ENCODE measurements at places on chromosomes 11 and 22.

DNA sequence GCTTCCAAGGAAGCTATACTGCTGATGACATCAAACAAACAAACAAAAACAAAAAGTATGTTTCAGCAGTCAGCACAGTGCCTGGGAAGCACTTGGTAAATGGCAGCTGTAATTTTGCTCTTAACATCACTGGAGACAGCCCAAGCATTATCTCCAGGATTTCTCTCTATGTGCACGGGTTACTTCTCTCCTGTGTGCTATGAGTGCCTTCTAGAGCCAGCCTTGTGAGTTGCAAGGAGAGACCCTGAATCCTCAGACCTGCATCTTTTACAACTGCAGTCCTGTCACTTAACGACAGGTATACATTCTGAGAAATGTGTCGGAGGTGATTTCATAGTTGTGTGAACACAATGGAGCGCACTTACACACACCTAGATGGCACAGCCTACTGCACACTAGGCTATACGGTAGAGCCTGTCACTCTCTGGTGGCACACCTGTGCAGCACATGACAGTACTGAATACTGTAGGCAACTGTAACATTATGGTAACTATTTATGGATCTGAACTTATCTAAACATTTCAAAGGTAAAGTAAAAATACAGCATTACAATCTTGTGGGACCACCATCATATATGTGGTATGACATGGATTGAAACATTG, 662.5 kb upstream of the B3GAT1 start:
- H3K36me3 ChIP-seq: no peaks in the 10 kb centered on the region
- H3K27me3 ChIP-seq: no peaks in the 10 kb centered on the region
- no peak for DNase-seq
- H3K4me1 ChIP-seq: no peaks in the 10 kb centered on the region
- H3K4me3 ChIP-seq: no peak overlapping the region
- no peak overlapping the region for H3K27ac ChIP-seq

DNA sequence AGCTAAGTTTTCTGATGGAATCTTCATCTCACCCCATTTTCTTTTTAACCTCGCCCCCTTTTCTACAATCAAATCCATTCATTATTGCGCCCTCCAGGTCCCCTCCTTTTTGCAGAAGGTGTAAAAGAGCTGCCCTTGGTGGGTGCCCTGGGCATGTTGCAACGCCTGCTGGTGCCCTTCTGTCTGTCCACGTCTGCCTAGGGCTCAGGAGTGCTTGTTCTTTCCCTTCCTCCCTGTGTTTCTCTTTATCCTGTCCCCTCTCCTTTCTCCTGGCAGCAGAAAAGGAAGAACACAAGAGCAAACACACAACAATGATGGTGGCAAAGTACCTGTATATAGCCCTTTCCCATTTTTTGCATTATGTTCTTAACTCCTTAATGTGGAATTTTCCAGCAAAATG, 6.2 kb upstream of the TLCD5 start:
- no peak overlapping the region for H3K27ac ChIP-seq
- no peak for DNase-seq
- no peaks in the 10 kb centered on the region for H3K27me3 ChIP-seq
- H3K4me3 ChIP-seq: no peak overlapping the region
- H3K4me1 ChIP-seq: peaks cover 16% of the 10 kb centered on the region
- H3K36me3 ChIP-seq: no peaks in the 10 kb centered on the region

GRCh38 chr11:110962921-110963320, 250.7 kb upstream of the ARHGAP20 start:
- no peak for DNase-seq
- no peaks in the 10 kb centered on the region for H3K36me3 ChIP-seq
- H3K27ac ChIP-seq: no peak overlapping the region
- H3K27me3 ChIP-seq: no peaks in the 10 kb centered on the region
- H3K4me3 ChIP-seq: no peak overlapping the region

DNA sequence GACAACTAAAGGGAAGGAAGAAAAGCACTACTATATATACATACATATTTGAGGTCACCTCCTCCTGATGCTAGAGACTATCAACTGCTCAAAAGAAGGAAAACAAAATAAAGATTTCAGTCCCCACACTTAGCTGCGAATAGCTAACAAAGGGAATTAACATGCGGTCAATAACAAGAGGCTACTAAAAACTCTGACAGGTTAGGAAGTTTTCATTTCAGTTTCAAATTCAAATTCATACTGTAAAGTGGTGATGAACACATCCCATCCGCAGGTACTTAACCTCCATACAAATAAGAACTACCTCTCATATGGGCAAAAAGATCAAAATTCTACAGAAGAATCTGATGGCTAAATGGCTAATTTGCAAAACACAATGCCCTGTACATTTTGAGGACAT, 2.6 kb downstream of the NAP1L4 start:
- H3K4me3 ChIP-seq: no peak overlapping the region
- DNase-seq: no peak
- no peak overlapping the region for H3K27ac ChIP-seq
- H3K36me3 ChIP-seq: no peaks in the 10 kb centered on the region
- peaks cover 28% of the 10 kb centered on the region for H3K4me1 ChIP-seq

DNA sequence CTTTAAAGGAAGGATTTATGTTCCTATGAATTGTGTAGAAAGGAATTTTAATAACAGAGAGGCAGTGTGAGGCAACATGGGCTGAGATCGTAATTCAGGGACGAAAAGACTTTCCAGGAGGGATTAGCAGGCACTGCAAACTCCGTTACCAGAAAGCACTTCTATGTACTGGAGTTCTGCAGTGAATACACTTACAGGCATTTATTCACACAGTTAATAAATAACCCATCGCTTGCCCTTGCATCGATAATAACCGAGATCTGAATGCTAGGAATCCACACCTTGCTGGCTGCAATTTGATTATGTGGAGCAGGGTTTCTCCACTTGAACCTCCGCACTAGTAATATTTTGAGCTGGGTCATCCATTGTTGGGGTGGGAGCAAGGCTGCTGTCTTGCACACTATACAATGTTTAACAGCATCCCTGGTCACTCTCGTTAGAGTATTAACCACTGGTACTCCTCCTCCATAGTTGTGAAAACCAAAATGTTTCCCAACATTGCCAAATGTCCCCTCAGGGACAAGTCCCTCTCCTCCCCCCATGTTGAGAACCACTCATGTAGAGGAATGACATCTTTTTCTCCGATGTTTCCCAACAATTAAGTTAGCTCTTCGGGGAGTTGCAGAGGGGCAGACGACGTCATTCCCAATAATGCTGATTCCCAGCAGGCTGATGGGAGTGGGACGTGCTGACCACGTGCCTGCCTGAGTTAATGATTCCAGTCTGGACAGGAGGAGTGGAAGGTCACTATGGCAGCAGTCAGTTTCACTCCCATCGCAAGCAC, 99.5 kb downstream of the SNX19 start:
- H3K4me3 ChIP-seq: no peak overlapping the region
- no peaks in the 10 kb centered on the region for H3K4me1 ChIP-seq
- H3K27ac ChIP-seq: no peak overlapping the region
- no peak for DNase-seq
- H3K27me3 ChIP-seq: no peaks in the 10 kb centered on the region

- no peak overlapping the region for H3K4me3 ChIP-seq
- H3K4me1 ChIP-seq: no peaks in the 10 kb centered on the region
- no peak for DNase-seq
- no peaks in the 10 kb centered on the region for H3K27me3 ChIP-seq
Observed at GRCh38 chr11:27330633-27331270, 32.3 kb downstream of the CCDC34 start.

GRCh38 chr11:114482114-114482513, 42.8 kb downstream of the REXO2 start:
- H3K27ac ChIP-seq: no peak overlapping the region
- H3K36me3 ChIP-seq: no peaks in the 10 kb centered on the region
- DNase-seq: no peak
- H3K27me3 ChIP-seq: no peaks in the 10 kb centered on the region
- no peak overlapping the region for H3K4me3 ChIP-seq

- no peaks in the 10 kb centered on the region for H3K4me1 ChIP-seq
- no peak for DNase-seq
- H3K4me3 ChIP-seq: no peak overlapping the region
Observed at GRCh38 chr11:24234822-24235508, 261.9 kb upstream of the LUZP2 start.

GRCh38 chr11:18723991-18724390, 2.0 kb downstream of the IGSF22 start:
- H3K36me3 ChIP-seq: no peaks in the 10 kb centered on the region
- DNase-seq: no peak
- H3K27me3 ChIP-seq: no peaks in the 10 kb centered on the region
- H3K27ac ChIP-seq: no peak overlapping the region

DNA sequence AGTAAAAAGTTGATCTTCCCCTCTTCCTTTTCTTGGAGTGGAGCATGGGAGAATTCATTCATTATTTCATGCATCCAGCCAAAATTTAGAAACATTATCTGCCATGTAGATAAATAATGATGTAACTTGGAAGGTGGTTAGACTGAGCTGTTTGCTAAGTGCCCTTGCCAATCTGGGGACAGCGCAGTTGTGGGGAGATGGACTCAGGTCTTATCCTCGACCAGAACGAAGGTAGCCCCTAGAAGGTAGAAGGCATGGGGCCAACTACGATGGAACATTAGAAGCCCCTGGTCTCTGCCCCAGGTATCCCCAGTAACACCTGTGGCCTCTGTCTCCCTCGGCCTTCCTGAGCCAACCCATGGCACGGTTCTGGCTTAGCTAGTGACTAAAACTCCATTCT, 53.0 kb upstream of the TIMP3 start:
- H3K4me3 ChIP-seq: no peak overlapping the region
- H3K27ac ChIP-seq: no peak overlapping the region
- H3K4me1 ChIP-seq: peaks cover 26% of the 10 kb centered on the region
- no peaks in the 10 kb centered on the region for H3K27me3 ChIP-seq

DNA sequence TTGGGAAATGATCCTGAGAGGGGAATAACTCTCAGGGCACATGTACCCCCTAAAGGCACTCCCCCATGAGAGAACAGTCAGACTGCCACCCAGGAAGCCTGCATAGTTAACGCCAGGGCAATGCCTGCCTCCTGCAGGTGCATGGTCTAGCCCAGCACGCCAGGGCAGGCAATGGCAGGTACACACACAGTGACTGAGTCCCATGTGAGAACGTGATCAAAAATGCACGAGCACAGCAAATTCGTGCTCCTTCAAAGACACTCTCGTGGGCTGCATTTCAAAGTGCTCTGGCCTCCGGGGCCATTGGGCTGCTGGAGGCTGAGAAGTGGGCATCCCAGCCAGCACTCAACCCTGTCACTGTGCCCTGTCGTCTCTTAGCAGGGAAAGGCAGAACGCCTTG, 79.7 kb downstream of the SHANK2 start:
- no peaks in the 10 kb centered on the region for H3K36me3 ChIP-seq
- H3K27me3 ChIP-seq: peaks cover 2% of the 10 kb centered on the region
- H3K4me1 ChIP-seq: no peaks in the 10 kb centered on the region
- no peak overlapping the region for H3K4me3 ChIP-seq
- no peak overlapping the region for H3K27ac ChIP-seq

- H3K4me3 ChIP-seq: no peak overlapping the region
- no peak for DNase-seq
- peaks cover 15% of the 10 kb centered on the region for H3K4me1 ChIP-seq
- no peaks in the 10 kb centered on the region for H3K27me3 ChIP-seq
Observed at GRCh38 chr22:33580310-33580709, 340.0 kb downstream of the LARGE1 start.

- H3K4me1 ChIP-seq: peaks cover 13% of the 10 kb centered on the region
- H3K27ac ChIP-seq: peak overlapping the region; percentile 47
- DNase-seq: no peak
- H3K4me3 ChIP-seq: peak overlapping the region; percentile 3
Observed at GRCh38 chr11:62433141-62433903, 14.5 kb downstream of the SCGB1A1 start.

GRCh38 chr11:32616903-32617302, 33.3 kb downstream of the EIF3M start:
- H3K4me1 ChIP-seq: no peaks in the 10 kb centered on the region
- no peak for DNase-seq
- H3K27ac ChIP-seq: no peak overlapping the region
- H3K36me3 ChIP-seq: no peaks in the 10 kb centered on the region

DNA sequence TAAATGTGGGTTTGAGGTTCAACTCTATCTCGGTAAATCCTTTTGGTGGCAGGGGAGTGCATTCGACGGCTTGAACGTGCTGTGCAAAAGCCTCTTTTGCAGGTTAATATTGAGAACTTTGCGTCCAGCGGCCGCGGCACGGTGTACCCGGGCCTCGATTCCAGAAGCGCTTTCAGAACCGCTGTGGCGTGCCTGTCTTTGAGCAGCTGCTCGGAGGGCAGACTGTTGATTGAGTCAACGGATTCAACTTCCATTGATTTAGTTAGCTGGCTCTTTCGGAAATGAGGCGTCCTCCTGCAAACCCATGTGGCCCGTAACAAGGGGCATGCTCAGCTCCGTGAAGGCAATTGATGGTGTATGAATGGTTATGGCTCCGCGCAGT, 1247.8 kb downstream of the BRD1 start:
- H3K4me1 ChIP-seq: no peaks in the 10 kb centered on the region
- no peak overlapping the region for H3K27ac ChIP-seq
- H3K4me3 ChIP-seq: no peak overlapping the region
- no peaks in the 10 kb centered on the region for H3K36me3 ChIP-seq
- DNase-seq: peak; percentile 6

GRCh38 chr11:109236696-109237095, 185.3 kb upstream of the C11orf87 start:
- DNase-seq: no peak
- H3K36me3 ChIP-seq: no peaks in the 10 kb centered on the region
- no peak overlapping the region for H3K4me3 ChIP-seq

DNA sequence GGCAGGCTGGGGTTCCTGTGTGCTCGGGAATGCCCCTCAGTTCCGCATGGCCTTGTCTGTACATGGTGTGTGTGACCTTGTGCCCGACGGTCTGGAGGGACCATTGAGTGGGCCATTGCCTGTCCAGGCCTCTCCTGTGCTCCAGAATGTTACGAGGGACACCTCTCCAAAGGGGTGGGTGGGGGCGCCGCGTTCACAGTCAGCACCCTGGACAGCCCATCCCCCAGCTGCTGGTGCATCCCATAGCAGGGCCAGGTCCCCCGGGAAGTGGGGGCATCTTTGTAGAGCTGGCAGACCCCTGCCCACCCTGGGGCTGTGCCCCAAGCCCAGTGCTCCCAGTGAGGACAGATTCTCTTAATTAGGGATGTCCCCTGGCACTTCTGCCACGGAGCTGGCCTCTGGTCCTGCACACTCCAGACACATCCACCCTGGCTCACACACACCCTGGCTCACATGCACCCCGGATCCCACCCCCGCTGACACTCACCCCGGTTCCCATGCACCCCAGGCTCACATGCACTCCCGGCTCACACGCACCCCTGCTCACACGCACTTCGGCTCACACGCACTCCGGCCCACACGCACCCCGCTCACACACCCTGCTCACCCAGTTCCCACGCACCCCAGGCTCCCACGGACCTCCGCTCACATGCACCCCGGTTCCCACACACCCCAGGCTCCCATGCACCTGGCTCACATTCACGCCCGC, 15.6 kb downstream of the TSPAN4 start:
- peaks cover 13% of the 10 kb centered on the region for H3K4me1 ChIP-seq
- no peaks in the 10 kb centered on the region for H3K27me3 ChIP-seq
- no peak overlapping the region for H3K4me3 ChIP-seq

- H3K4me3 ChIP-seq: no peak overlapping the region
- no peaks in the 10 kb centered on the region for H3K27me3 ChIP-seq
- H3K27ac ChIP-seq: no peak overlapping the region
- no peak for DNase-seq
Observed at GRCh38 chr11:30852091-30852490, 265.9 kb upstream of the MPPED2 start.
